ENCODE measurements at places on chromosomes 7 and 10. TPM values are rescaled to one million over a fixed set of nuclear protein-coding genes. Genes with fewer than 3 reads are reported as not detected.

The SOSTDC1 gene
- total RNA-seq: 0.39 TPM

The TMEM248 gene
- total RNA-seq: 110 TPM

The MMP21 gene
- 0.59 TPM for total RNA-seq

The CYP26C1 gene
- total RNA-seq: 2.2 TPM

The KCNIP2 gene
- 22.0 TPM for total RNA-seq

The CABCOCO1 gene
- total RNA-seq: not detected

The CLRN3 gene
- not detected for total RNA-seq

The FZD1 gene
- total RNA-seq: 71.9 TPM

GRCh38 chr10:108421266-108421665 lies 1256.8 kb upstream of the SORCS1 start:
- no peaks in the 10 kb centered on the region for H3K27me3 ChIP-seq
- H3K36me3 ChIP-seq: no peaks in the 10 kb centered on the region
- DNase-seq: no peak
- no peak overlapping the region for H3K4me3 ChIP-seq
- H3K27ac ChIP-seq: no peak overlapping the region

- H3K4me3 ChIP-seq: no peak overlapping the region
- DNase-seq: no peak
- no peaks in the 10 kb centered on the region for H3K36me3 ChIP-seq
- no peak overlapping the region for H3K27ac ChIP-seq
- H3K4me1 ChIP-seq: no peaks in the 10 kb centered on the region
These were observed 91.5 kb downstream of the RTKN2 start for GRCh38 chr10:62177111-62177510.

DNA sequence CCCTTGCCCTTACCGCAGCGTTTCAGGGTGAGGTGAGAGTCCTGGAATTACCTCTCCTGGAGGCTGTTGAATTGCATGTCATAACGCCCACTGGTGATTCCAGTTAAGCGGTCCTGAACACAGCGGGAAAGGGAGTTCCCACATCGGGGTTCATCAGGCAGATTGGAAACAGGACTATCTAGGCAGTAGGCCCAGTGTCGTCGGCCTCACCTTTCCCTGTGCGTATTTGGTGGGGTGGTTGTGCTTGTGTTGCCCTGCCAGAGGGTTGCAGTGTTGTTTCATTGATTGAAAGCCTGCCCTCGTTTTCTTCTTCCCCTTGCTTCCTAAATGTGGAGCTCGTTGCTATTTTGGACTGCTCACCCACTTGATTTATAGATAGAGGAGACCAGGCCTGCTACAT lies 10.6 kb upstream of the SUN1 start:
- H3K36me3 ChIP-seq: peaks cover 4% of the 10 kb centered on the region
- H3K4me1 ChIP-seq: peaks cover 20% of the 10 kb centered on the region
- H3K27ac ChIP-seq: no peak overlapping the region
- no peak overlapping the region for H3K4me3 ChIP-seq

DNA sequence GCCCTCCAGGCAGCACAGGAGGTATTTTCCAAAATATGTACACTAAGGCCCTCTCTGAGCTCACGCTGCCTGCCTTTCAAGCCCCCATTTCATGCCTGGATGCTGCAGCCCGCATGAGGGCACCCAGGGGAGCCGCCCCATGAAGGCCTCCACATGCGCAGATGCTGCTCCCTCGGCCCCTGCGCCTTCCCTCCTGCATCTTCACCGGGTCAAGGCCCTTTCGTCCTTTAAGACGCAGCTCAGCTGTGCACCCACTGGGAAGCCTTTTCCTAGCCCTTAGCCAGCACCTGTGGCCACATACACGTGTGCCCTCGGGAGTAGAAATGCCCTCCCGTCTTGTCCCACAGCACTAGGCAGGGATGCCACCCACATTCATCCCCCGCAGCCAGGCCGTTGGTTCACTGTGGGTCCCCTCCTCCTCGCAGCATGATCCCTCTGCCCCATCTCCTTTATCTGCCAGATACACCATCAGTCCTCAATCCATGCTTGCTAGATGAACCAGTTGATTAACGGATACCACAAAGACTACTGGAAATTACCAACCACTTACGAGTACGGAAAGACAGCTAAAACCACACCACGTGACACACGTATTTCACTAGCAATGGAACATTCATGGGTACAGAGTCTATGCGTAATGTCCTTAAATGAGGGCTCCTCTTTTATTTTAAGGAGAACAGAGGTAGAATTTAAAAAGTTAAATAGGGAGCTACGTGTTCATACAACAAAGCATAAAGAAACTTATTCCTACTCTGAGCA lies 278.0 kb downstream of the TNS3 start:
- peak overlapping the region; percentile 66 for H3K27ac ChIP-seq
- no peak for DNase-seq
- no peaks in the 10 kb centered on the region for H3K27me3 ChIP-seq
- H3K36me3 ChIP-seq: no peaks in the 10 kb centered on the region
- peaks cover 70% of the 10 kb centered on the region for H3K4me1 ChIP-seq

- H3K36me3 ChIP-seq: no peaks in the 10 kb centered on the region
- H3K4me1 ChIP-seq: no peaks in the 10 kb centered on the region
- peaks cover 8% of the 10 kb centered on the region for H3K27me3 ChIP-seq
- H3K27ac ChIP-seq: no peak overlapping the region
These were observed 63.1 kb downstream of the CARD11 start for GRCh38 chr7:2980401-2981102.

- peaks cover 7% of the 10 kb centered on the region for H3K4me1 ChIP-seq
- no peak overlapping the region for H3K27ac ChIP-seq
- H3K36me3 ChIP-seq: no peaks in the 10 kb centered on the region
- no peaks in the 10 kb centered on the region for H3K27me3 ChIP-seq
- DNase-seq: no peak
- no peak overlapping the region for H3K4me3 ChIP-seq
These were observed 1.7 kb downstream of the CPA5 start for GRCh38 chr7:130346177-130346905.

- H3K4me3 ChIP-seq: no peak overlapping the region
- H3K4me1 ChIP-seq: no peaks in the 10 kb centered on the region
- H3K27me3 ChIP-seq: no peaks in the 10 kb centered on the region
- no peaks in the 10 kb centered on the region for H3K36me3 ChIP-seq
- no peak overlapping the region for H3K27ac ChIP-seq
- no peak for DNase-seq
These were observed 208.4 kb upstream of the AKR1E2 start for GRCh38 chr10:4617589-4617988.

DNA sequence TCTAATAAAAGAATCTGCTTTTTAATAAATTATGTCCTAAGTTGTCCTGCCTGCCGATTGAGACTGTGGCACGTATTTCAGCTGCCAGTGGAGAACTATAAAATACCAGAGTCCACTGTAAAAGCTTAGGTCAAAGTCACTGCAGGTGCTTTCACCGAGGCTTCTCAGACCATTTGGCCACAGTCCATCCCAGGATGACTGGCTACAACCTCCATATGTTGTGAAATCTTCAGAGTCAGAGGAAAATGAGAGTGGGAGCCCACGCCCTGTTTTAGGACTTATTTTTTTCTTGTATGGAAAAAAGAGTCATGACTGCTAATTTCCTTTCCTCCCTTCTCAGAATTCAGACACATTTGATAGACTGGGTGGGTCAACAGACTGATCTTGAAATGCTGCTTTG lies 182.9 kb downstream of the ANK3 start:
- no peak overlapping the region for H3K4me3 ChIP-seq
- H3K36me3 ChIP-seq: peaks cover 24% of the 10 kb centered on the region
- no peaks in the 10 kb centered on the region for H3K27me3 ChIP-seq
- H3K4me1 ChIP-seq: no peaks in the 10 kb centered on the region
- H3K27ac ChIP-seq: no peak overlapping the region

DNA sequence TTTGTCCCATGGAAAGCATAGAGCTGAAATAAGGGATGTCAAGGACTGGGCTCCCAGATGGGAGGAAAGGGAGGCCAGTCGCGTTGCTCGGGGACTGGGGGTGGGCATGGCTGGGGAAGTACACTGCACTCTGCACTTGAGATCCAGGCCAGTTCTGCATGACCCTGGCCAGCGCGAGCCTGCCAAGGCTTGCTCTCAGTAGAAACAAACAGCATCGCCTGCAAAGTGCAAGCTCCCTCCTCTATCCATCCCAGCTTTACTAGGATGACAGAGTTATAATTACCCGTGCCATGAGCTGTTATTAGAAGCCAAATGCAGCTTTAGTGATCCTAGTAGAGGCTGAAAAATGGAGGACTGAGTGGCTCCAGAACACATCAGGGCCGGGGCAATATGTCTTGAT lies 43.9 kb upstream of the PDCD4 start:
- DNase-seq: no peak
- no peak overlapping the region for H3K27ac ChIP-seq
- no peaks in the 10 kb centered on the region for H3K27me3 ChIP-seq
- H3K36me3 ChIP-seq: no peaks in the 10 kb centered on the region

GRCh38 chr10:96371356-96371755 lies 12.6 kb upstream of the OPALIN start:
- DNase-seq: no peak
- H3K4me3 ChIP-seq: no peak overlapping the region
- no peaks in the 10 kb centered on the region for H3K36me3 ChIP-seq
- H3K27ac ChIP-seq: no peak overlapping the region
- H3K27me3 ChIP-seq: no peaks in the 10 kb centered on the region

DNA sequence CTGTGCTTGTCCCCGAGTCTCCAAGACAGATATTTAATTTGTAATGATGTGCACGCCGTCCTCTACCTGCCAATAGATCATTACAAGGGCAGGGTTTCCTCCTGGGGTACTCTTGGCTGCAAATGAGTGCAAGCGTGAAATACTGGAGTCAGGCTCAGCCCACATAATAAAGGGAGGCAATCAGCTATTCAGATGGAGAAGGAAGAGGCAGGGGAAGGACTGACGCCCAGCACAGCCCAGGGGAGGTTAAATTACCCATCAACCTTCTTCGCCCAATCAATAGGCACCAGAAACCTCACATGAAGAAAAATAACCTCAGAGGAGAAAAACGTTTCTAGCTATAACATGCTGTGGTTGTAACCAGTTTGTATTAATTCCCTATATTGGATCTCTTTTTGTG lies 544.9 kb upstream of the ADARB2 start:
- no peak overlapping the region for H3K4me3 ChIP-seq
- no peaks in the 10 kb centered on the region for H3K27me3 ChIP-seq
- no peaks in the 10 kb centered on the region for H3K4me1 ChIP-seq
- no peaks in the 10 kb centered on the region for H3K36me3 ChIP-seq

DNA sequence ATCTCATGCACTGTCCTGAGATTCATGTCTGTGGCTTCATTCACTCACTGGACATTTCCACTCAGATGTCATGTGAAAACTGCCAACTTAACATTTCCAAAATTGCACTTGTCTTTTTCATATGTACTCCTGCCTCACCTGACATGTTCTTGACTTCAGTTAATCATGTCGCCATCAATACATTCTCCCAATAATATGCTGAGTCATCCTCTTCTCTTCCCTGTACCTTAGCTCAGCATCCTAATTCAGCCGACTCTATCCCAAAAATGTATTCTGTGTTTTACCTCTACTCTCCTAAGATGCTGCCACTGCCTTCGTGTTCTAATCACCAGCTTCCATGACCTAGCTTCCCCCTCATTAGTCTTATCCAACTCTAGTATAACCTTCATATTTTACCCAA lies 93.9 kb upstream of the GNAI1 start:
- no peak overlapping the region for H3K27ac ChIP-seq
- H3K4me1 ChIP-seq: peaks cover 5% of the 10 kb centered on the region
- no peaks in the 10 kb centered on the region for H3K27me3 ChIP-seq
- H3K4me3 ChIP-seq: no peak overlapping the region
- no peak for DNase-seq

DNA sequence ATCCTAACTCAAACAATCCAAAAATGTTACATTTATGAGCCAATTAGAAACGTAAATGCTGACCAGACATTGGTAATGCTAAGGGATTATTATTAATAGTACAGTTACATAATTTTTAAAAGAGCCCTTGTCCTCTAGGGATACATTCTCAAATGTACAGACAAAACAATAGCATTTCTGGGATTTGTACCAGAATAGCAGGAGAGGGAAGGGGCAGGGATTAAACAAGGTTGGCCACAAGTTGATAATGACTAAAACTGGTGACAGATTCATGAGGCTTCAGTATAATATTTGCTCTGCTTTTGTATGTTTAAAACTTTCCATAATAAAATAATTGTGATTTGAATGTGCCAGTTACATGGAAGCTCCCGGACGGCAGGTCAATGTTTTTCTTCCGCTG lies 27.0 kb downstream of the HSPA12A start:
- H3K36me3 ChIP-seq: no peaks in the 10 kb centered on the region
- H3K4me1 ChIP-seq: peaks cover 29% of the 10 kb centered on the region
- H3K27ac ChIP-seq: no peak overlapping the region
- no peak overlapping the region for H3K4me3 ChIP-seq

DNA sequence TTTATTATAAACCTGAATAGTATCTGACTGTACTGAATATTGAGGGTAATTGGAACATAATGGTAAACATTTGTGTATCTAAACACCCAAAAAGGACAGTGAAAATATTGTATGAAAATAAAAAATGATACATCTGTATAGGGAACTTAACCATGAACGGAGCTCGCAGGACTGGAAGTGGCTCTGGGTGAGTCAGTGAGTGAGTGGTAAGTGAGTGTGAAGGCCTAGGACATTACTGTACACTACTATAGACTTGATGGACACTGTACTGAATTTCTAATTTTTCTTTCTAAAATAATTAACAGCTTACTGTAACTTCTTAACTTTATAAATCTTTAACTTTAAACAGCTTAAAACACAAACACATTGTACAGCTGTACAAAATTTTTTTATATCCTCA lies 454.5 kb upstream of the FZD8 start:
- no peak for DNase-seq
- no peaks in the 10 kb centered on the region for H3K27me3 ChIP-seq
- H3K4me1 ChIP-seq: no peaks in the 10 kb centered on the region
- no peak overlapping the region for H3K4me3 ChIP-seq

DNA sequence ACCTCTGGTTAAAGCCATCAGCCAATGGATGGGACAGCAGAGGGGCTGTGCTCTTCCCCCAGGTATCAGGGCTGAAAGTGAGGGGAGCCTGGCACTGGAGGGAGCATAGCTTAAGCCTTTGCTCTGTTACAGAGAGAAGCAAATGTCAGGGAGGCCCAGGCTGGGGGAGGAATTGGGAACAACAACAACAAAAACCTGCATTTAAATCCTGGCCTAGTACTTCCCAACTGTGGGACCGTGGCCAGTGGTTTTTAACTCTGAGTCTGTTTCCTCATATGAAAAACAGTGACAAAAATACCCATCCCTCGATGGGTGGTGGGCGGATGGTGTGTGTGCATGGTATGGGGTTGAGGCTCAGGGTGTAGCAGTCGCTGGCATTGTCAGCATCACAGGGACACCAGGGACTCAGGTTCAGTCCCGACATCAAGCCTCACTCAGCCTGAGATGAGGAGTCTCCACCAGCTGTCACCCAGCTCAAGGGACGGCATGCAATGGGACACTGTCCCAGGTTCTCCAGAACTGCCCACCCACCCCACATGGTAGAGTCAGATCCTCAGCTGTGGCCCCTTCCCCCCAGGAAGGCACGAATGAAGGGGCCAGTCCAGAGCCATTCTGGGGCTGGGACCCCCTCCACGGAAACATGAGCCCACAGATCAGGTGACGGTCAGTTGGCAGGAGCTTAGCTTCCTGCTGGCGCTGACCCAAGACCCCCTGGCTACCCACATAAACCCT lies 74.5 kb downstream of the AFAP1L2 start:
- no peaks in the 10 kb centered on the region for H3K36me3 ChIP-seq
- no peaks in the 10 kb centered on the region for H3K27me3 ChIP-seq
- H3K27ac ChIP-seq: peak overlapping the region; percentile 64
- H3K4me3 ChIP-seq: no peak overlapping the region
